ENCODE measurements at places on chromosomes 1 and 21. TPM values are rescaled to one million over a fixed set of nuclear protein-coding genes. Genes with fewer than 3 reads are reported as not detected.

The PROX1 gene
- total RNA-seq = 1.3 TPM

The AXDND1 gene
- total RNA-seq = 0.77 TPM

The SLC45A3 gene
- 5.1 TPM for total RNA-seq

The CYP4X1 gene
- 0.17 TPM for total RNA-seq

The S100A7A gene
- total RNA-seq = not detected

The C1orf94 gene
- total RNA-seq = 0.19 TPM

DNA sequence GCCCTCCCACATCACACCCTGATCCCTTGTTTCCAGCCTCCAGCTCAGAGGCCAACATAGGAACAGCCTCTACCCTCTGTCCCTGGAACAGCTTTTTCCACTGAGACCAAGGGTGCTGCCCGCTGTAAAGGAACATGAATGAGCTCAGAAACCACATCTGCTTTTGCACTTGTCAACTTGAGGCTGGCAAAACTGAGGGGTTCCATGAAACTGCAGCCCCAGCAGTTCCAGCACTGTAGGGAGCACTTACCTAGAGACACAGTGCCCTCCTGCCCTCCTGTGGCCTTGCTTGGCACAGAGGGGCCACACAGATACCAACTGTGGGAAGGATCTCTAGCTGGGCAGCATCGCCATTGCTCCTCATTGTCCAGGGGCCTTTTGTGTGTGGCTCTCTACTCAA lies 51.7 kb downstream of the ITPKB start:
- DNase-seq = no peak

DNA sequence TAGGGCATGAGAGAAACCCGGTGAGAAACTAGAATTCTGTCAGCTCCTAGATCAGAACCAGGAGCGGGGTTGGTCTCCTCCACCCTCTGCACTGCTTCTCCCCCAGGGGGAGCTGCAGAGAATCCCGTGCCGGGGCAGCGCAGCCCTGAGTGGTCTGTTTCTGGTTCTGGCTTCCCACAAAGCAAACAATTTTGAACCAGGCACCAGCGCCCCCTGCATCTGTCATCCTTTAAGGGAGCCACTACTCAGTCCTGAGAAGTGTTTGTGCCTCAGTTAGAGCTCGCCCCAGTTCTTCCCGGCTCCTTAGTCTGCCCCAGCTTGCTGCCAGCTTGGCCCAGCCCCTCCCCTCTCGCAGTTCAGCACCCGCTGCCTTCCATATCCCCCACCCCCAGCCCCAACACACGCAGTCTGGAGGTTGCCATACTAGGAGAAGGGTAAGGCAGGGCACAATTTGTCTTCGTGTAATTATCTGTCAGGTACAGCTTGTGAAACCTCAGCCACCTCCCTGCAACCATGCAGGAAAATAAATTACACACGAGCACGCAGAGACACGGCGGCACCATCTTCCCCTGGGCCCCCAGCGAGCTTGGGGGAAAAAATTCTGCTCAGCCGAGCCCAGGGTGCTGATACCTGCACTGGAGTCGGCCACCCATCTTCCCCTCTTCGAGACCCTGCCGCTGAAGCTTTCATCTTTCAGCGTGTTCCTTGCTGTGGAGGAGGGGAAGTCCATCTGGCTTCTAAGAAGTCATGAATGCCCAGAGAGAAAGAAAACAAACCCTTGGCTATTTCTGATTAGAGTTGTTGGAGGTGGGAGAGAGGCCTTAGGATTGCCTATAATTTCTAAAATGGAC lies 62.6 kb upstream of the CD1D start:
- peak; percentile 77 for DNase-seq

- no peak for DNase-seq
These were observed 2.8 kb downstream of the TGFB2 start for GRCh38 chr1:218347723-218348627.

DNA sequence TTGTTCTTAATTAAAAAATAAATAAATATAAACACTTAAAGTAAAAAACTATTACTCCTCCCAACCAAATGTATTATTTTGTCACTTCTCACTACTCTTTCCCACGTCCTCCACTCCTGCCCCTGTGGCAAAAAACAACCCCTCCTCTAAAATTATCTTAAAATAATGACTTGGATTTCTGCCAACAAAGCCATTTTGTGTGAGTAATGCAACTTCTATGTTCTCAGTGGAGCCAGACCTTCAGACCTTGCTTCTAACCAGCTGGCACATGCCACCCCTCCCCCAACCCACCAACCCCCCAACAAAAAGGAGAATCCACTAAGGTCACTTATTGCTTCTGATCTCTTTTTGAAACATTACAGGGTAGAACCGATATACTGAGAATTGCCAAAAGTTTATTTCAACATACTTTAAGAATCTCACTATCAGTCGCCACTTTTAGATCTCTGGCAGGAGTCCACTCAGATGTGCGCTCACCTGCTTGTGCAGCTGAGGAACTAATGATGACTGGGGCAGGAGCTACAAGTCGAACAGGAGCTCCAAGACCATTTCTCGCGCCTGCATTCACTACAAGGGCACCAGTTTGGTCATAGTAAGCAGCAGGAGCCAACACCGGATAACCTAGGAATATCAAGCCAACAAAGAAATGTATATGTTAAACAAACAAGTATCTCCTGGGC lies 58.3 kb upstream of the SDC3 start:
- no peak for DNase-seq

DNA sequence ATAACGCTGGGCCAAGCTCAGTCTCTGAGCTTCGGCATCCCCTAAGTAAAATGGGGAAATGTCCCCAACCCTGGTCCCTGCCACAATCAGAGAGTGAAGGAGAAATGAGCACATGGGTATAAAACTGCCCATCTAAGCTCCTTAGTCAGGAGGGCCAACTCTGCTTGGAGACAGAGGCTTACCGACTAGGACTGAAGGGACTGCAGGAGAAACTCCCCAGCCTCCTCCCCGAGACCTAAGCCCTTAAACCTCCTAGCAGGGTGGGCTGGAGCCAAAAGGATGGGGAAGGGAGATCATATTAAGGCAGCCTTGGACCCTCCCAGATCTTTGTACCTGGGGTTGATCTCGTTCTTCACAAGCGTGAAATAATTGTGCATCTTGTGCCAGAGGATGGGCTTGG lies 5.5 kb downstream of the ETNK2 start:
- DNase-seq = no peak

DNA sequence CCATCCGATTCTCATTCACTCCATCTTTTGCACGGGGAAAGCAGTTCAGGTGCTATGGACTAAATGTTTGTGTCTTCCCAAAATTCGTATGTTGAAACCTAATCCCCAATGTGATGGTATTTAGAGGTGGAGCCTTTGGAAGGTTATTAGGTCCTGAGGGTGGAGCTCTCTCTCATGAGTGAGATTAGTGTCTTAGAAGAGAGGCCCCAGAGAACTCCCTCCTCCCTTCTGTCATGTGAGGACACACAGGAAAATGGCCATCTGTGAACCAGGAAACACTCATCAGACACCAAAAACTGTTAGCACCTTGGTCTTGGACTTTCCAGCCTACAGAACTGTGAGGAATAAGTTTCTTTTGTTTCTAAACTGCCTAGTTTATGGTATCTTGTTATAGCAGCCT lies 15.8 kb upstream of the CCDC190 start:
- no peak for DNase-seq

GRCh38 chr1:75132242-75132811 lies 1.9 kb upstream of the LHX8 start:
- DNase-seq = peak; percentile 52

GRCh38 chr1:154952664-154953063 lies 3.2 kb downstream of the PBXIP1 start:
- no peak for DNase-seq

DNA sequence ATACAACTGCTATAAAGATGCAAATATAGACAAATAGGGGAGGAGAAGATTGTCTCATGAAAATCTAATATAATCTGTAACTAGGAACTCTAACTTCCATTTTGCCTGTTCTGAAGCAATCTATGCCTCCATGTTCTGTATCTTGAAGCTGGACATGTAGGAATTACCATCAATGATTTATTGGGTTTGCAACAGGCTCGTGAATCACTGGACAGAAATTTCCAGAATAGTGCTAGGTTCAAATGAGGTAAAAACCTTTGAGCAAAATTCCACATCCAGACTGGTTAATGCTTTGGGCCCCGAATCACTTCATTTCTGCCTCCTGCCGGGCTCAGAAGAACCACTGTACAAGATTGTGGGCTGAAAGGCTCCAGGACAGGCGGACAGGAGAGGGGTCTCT lies 110.7 kb upstream of the CTTNBP2NL start:
- DNase-seq = no peak

- no peak for DNase-seq
These were observed 158.1 kb upstream of the IGSF21 start for GRCh38 chr1:17949511-17949910.

- peak; percentile 34 for DNase-seq
These were observed 1.1 kb upstream of the SYNC start for GRCh38 chr1:32703479-32704291.

DNA sequence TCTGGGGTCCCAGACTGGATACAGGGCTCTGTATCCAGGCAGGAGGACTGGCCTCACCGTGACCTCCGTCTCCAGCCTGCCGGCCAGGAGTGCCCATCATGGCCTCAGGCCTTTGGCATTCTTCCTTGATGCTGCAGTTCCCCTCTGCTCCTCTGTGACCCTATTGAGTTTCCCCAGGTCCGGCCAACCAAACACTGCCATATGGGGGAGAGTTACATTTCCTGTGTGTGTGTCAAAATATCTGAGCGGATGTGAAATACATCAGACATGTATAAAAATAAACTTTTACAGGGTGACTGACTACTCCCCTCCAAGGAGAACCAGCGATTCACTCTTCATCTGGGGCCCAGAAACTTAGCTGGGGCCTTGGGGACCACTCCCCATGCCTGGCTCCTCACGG lies 10.2 kb upstream of the UBL4B start:
- no peak for DNase-seq

DNA sequence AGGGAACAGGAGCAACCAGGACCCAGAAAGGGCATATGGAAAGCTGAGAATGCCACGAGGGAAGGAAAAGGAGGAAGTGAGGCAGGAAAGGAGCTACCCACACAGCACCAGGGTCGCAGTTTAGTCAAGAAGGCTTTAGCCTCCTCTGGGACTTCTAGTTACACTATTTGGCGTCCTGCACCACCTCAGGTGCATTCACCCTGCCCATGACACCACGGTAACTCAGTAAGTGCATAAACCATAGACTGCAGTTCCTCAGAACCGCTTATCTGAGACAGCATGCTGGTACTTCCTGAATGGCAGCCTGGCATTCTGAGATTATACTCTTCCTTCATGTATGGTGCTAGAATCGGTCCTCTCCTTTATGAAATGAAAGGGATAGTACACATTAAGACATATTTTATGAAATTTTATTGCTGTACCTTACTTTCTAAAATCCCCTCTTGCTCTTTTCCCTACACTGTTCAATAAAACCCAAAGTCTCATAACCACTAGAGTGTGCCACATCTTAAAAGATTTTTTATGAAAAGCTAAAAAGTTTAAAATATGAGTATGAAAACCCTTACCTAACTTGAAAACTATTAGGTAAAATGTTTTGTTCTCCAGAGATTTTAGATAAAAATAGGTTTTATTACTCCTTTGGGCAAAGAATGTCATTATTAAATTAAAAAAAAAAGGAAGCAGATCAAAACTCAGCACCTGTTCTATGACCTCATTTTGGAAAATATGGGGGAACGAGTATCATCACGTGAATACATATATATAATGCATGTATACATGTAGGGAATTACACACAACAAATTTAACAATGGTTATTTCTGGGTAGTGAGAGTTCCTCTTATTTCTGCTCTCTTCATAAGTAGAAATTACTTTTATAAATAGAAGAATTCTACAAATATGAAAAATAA lies 67.3 kb downstream of the VAV3 start:
- DNase-seq = no peak

GRCh38 chr1:194644528-194644927 lies 1458.1 kb upstream of the B3GALT2 start:
- no peak for DNase-seq

DNA sequence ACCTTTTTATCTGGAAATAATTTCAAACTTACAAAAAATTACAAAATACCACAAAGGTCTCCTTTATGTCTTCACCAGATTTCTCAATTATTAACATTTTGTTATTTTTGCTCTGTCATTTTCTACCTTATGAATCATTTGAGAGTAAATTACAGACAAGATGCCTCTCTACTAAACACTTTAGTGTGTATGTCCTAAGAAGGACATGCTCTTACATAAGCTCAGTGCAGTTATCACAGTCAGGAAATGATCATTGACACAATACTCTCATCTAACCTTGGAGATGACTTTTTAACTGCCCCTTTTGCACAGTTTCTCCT lies 378.9 kb upstream of the RUNX1 start:
- no peak for DNase-seq

DNA sequence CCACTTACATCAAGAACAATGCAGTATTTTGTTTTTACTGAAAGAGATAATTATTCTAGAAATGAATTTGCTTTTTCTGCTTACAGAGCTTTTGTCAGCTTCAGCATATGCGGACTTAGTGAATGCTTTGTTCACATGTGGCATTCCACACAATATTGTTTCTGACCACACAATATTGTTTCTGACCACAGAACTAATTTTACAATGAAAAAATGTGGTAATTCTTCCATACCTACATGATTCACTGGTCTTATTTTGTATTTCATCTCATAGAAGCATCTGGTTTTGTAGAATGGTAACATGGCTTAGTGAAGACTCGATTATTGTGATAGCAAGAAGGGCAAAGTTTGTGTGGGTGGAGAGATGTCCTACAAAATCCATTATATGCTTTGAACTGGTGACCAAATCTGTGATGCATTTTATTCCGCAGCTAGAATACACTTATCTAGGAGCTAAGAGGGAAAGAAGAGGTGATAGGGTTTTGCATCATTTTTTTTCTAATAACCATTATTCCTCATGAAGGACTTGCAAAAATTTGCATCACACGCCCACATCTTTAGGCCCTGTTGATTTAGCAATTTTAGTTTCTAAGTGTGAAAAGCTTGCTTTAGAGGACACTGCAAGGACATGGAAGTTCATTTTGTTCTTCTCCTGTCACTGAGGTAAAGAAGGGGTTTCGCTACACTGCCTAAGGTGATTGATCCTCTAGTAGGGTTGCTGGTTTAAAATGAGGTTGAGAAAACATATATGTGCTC lies 75.3 kb downstream of the HLX start:
- no peak for DNase-seq

GRCh38 chr1:240797050-240797449 lies 185.1 kb upstream of the GREM2 start:
- DNase-seq = no peak

- no peak for DNase-seq
These were observed 60.7 kb upstream of the KIF26B start for GRCh38 chr1:245094092-245094491.

DNA sequence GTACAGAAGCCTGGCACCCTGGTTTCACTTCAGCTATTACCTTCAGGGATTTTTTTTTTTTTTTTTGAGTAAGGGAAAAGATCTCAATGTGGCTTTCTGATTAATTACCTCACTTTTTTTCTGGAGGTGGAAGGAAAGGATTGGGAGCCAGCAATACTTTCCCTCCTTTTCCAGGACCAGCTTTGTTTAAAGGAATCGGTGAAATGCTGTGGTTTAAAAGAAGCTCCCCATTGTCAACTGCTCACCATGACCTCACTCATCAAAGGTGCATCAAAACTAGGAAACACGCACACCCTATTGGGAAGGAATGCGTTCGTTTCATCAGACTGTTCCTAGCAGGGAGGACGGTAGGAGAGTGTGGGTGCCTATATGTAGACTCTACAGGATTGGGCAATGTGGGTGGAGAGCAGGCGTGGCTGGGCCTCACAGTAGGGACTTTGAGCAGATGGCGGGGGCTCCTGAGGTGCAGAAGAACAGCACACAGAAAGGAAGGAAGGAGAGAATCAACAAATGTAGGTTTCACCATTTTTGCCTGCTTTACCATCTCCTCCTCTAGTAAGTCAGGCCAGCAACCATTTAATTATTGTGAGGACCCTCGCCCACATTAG lies 13.0 kb downstream of the PHGDH start:
- no peak for DNase-seq
